ENCODE measurements at places on chromosomes 5 and 9.

DNA sequence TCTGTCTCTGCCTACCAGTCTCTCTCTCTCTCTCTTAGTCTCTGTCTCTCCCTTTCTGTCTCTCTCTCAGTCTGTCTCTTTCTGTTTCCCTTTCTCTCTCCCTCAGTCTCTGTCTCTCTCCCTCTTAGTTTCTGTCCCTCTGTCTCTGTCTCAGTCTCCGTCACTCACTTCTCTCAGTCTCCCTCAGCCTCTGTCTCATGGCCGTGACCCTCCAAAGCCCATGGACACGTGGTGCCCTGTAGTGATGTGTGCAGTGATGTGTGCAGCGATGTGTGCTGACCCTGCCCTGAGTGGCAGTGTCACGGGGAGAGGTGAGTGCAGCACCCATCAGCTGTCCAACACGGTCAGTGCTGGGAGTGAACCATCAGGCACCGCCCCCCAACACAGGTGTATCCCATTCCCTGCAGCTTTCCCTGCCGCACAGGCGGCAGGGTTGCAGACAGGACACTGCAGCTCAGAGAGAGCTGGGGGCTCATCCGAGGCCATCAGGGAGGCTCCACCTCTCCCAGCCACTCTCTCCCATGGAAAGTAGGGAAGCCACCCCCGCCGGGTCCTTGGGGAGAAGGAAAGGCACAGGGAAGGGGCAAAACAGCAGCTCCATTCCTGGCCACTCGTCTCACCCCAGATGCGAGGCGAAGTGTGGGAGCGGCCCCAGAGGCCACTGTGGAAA lies 794 bp upstream of the LRRC14B start:
- DNase-seq, result no peak

GRCh38 chr9:133597316-133597957 lies 11.8 kb downstream of the FAM163B start:
- no peak for DNase-seq

DNA sequence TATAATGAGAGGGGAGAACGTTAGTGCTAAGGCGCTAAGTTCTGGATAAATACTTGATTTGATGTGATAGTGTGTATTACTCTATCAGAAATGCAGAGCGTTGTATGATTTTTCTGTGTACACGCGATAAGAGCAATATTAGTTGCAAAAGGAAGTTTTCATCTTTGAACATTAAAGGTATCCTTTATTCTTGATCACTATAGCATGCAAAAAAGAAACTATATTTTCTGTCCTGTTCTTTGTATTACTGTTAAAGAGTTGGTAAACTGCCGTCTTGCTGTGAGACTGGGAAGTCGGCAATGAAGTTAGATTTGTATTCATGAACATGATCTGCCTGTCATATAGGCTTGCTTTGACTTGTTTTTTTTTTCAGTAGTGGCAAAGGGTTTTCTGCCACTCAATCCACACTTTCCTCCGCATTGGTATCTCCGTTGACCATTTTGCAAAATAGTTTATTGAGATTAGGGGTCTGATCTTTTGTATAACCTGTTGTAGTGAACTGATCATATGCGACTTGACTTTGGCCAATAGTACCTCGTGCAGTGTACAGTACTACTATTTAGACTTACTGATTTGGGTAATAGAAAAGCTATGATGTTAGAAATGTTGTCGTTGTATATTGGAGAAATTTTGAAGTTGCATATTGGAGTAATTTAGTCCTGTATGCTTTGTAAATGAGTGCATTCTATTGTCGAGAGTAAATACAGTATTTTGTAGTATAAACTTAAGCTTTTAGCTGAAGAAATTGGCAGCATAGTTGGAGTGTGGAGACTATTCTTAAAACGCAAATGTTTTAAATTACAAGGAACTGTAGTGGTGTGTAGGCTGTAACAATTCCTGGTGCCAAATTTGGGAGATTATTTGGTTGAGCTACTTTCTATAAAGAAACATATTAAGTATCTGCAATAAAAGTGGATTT lies 1.7 kb downstream of the DENND4C start:
- DNase-seq, result no peak

- no peak for DNase-seq
These were observed 38.7 kb downstream of the NKX2-5 start for GRCh38 chr5:173196133-173196952.

DNA sequence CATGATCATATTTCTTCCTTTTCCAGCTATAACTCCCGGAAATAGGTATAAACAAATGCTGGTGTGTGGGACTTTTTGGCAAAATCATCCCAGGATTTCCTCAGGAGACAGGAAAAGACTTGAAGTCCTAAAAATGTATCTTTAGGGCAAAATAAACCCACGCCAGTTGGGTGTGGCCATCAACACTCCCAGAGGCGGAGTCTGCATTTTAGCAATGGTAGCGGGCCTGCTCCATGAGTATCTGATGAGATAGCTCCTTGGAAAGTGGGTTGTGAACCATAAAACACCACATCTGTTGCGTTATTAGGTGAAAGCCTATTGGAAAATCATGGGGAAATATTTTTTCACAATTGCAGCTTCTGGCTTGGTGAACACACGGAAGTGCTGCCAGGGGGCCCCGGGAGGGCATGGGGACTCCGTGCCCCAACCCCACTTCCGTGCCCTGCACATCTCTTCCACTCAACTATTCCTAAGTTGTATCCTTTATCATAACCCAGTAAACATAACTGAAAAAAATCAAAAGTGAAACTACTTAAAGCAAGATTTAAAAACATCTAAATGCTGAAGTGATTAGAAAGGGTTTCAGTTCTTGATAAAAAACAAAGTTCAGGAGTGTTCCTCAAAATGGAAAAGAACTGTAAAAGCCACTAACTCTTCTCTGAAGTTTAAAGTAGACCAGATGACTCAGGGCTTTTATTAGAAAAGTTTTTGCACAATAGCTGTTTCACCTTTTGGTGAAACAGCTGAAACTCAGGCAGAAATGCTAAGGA lies 111.2 kb downstream of the LRRC70 start:
- no peak for DNase-seq

DNA sequence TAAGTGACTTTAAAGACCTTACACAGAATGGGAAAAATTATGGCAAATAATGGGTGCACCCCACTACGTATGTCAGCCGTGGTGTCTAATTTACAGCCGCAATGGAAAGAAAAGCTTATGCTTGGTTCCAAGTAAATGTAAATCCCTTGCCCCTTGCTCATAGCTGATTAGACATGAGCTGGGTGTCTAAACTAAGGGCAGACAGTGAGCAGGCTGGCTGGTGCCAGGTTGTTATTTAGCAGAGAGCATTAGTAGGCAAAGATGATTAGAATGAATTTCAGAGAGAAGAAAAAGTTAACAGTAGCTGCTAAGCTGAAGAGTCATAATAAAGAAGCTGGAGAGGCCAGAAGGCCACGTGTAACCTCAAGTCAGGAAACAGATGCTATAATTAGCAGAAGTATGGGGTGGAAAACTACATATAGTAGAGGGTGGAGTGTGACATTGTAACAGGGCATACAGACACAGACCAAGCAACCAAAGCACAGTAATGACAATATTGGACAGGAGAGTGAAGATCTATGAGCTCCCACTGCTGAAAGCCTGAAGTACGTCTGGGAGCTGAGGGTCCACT lies 257.7 kb downstream of the MCTP1 start:
- DNase-seq, result no peak

DNA sequence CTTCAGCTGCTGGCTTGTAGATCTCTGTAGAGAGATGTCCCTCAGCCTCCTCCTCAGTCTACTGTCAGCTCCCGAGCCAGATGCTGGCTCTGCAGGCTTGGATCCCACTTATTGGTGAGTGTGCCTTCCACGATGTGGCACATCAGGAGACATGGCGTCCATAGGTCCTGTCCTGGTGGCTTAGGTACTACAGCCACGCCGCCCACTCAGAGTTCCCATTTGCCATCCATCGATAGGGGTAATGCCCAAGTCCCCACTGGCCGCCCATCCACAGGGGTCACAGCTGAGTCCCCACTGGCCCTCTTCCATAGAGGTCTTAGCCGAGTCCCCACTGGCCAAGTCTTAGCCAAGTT lies 17.3 kb downstream of the EXOC3 start:
- no peak for DNase-seq

- no peak for DNase-seq
These were observed 6.5 kb downstream of the AMACR start for GRCh38 chr5:34001241-34001841.

DNA sequence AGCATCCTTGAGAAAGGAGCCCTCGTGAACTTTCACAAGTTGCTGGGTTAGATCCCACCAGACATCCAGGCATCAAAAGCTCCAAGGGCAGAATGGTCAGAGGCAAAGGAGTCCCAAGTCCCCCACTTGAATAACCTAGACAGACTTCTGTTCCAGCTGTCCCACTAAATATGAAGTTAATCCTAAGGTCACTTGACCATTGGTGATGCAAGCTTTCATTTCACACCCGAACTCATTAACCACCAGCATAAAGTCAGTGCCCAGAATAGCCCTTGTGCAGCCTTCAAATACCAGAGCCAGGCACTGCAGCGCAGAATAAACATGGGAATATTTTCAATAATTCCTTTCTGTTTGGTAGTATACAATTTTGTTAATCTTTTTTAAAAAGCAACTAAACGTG lies 28.9 kb downstream of the OXCT1 start:
- no peak for DNase-seq

DNA sequence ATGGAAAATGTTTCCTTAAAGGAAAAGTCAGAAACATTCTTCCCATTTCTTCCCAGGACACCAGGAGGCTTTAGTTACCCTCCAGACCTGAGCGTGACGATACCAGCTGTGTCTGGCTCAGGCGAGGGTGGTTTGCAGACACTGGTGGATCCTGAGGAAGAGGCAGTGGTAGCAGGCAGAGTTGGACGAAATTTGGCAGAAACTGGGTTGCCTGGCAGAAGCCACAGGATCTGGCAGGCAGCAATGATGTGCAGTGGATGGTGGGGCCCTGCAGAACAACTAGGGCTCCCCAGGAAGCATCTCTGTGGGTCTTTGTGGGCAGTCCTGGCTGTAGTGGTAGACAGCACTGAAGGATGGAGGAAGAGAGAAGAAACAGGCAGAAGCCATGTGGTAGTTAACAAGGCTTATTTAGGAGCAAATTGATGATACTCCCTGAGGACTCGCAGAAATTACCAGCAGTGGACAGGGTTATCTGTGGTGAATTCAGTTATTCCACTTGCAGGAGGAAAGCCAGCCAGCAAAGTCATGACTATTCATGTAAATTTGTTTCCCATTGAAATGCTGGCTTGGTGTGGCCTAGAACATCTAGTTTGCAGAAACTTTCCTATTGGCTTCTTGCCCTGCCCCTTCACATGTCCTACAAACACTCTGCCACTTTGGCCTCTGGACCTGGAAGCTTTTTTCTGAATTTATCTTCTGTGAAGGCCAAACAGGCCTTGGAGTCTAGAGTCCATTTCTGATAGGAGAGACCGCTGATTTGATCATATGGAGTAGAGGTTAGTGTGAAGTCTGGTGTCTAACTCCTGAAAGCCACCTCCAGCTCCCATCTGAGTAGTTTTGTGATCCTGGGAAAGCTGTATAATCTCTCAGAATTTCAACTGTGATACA lies 212.0 kb downstream of the DMRT2 start:
- DNase-seq, result no peak

DNA sequence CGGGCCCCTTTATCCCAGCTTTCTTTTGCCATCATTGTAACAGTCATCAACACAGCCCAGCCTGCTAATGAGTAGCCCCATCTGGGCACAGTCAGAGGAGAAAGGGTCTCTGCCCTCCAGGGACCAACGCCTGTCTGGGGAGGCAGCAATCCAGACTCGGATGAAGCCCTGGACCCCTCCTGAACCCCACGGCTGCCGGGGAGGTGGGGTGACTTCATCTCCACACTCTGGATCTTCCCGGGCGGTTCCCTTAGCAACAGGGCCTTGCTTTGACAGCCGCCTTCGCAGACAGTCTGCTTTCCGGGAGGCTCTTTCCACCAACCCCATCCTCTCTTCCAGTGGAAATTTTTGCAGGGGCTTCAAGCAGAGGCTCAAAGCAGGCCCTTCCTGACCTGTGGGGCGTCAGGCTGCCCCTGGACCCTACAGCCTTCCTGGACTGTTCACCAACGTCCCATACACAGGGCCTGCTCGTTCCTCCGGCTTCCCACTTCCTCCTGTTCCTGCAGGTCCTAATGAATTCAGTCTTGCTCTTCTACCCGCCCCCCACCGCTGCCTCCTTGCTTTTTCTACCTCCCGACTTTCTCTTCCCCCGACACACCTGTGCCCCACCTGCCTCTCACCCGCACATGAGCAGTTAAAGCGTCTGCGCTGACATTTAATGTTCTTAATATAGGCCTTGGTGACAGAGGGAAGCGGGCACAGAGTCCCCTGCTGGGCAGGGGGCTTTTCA lies 161.7 kb upstream of the MVB12B start:
- no peak for DNase-seq

- DNase-seq, result no peak
These were observed at the start of gene IL13 for GRCh38 chr5:132657676-132658380. Gene IL13, plus strand, starts transcription at chr5:132658173. Its CDS starts 14 bp downstream, at chr5:132658187.

DNA sequence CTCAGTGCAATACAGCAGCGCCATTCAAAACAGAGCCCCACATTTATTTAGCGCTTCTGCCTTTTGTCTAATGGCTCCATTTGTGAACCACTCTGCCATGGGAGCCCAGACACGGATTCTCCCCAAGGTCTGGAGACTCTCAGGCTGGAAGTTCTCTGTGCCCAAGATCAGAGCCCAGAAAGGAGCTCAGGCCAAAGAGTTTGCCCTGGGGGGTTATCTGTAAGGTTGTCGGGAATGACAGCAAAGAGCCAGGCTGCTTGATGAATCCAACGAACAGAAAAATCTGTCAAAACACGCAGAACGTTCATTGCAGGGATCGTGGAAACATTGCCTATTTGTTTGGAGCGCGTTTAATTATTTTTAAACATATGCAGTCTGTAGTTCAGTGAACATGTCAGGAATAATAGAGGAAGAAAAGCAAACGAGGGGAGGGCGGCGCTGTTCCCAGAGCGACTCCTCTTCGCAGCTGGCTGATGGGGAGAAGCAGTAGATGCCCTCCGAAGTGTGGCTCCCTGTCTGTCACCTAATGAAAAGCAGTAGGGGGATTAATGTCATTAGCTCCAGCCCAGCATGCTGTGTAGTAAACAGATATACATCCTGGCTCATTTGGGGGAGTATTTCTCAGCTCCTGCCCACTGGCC lies 464.9 kb upstream of the MPDZ start:
- DNase-seq, result no peak

DNA sequence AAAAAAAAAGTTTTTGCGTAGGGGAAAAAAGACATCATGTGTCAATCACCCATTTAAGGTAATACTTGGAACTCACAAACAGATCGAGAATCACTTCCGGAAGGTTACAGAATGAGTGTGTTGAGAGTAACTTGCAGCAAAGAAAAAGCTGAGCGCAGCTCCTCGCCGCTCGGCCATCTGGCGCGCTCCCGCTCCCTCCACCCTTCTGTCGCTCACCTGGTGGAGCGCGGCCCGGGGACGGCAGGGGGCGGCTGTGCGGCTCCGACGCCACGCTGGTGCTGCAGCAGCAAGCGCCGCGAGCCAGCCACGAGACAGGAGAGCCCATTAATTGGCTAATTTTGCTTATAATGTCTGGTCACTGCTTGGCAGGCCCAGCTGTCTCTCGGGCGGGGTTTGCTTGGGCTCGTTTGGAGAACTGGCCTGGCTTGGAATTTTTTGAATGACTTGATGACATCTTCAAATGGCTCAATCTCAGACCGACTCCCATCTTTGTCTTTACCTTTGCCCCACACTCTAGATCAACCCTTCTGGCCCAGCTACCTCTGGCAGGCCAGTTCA lies 601.8 kb downstream of the CCDC171 start:
- DNase-seq, result no peak

- DNase-seq, result no peak
These were observed 196.3 kb downstream of the MLLT3 start for GRCh38 chr9:20426019-20426418.

Measured in stimulated activated CD8-positive, alpha-beta memory T cell treated with anti-CD3 and anti-CD28 coated beads, Interleukin-4, amount 100 ng/mL, for 4 hours (primary cell).